ENCODE measurements at places on chromosomes 7 and 10.

GRCh38 chr10:88156341-88156740 lies 292.9 kb downstream of the PTEN start:
- no peak for DNase-seq

- no peak for DNase-seq
Observed at GRCh38 chr10:29266641-29267040, 22.2 kb upstream of the LYZL1 start.

DNA sequence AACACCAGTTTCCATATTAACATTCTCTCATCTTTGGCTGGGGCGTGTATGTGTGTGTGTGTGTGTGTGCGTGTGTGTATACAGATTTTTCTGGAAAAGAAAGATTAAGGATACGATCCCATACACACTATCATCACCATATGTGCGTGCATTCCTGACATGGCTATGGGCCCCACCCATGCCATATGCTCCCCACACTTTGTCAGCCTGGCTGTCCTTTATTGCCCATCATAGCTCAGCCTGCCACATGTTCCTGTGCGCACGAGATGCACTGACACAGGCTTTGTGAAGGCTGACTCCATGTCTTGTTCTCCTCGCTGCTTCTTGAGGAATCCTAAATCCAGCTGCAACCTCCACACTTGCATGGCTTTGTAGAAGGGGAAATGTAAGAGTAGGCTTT lies 984.1 kb downstream of the LRMDA start:
- no peak for DNase-seq

- DNase-seq: no peak
Observed at GRCh38 chr7:46566097-46566774, 645.2 kb upstream of the IGFBP3 start.

- no peak for DNase-seq
Observed at GRCh38 chr7:51013218-51013786, 230.6 kb upstream of the GRB10 start.

GRCh38 chr10:11444531-11445228 lies 166.8 kb downstream of the USP6NL start:
- no peak for DNase-seq

DNA sequence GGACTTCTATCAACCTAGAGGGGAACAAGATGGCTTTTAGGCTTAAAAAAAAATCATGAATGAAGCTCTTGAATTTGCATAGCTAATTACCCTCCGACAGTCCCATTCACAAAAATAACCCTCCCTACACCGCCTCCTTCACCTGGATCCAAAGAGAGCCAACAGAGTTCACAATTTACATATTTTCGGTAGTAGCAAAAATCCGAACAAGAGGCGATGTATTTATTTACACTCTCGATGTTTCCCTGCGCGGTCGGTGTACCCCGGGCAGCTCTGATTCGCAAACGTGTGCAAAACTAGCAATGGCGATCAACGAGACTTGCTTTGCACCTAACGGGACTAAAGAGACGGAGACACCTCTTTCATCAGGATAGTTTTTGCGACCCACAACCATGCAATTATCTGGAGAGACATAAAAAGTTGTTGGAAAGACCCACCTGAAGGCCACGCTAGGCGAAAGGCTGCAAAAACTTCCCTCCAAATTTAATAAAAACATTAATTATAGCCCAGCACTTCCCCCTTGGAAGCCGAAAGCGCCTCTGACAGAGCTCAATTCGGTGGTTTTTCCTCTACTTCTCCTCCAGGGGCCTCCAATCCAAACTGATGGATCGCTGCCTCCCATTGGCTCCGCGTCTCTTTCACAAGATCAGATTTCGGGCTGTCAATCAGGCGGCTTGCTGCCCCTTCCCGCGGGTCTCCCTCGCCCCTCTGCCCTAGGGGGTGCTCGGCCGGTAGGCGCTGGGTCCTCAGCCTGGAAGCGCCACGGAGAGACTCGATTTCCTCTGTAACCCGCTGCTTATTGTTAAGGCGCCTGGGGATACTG lies at the start of gene ETV1:
TSS of gene ETV1 (minus strand) at position 541 of the 823 bp plus-strand sequence. CDS start 614 bp downstream, outside the sequence.
- no peak for DNase-seq

GRCh38 chr10:62582804-62583208 lies 208.6 kb downstream of the ZNF365 start:
- DNase-seq: no peak

GRCh38 chr10:58784361-58784760 lies 271.7 kb downstream of the BICC1 start:
- no peak for DNase-seq

- no peak for DNase-seq
Observed at GRCh38 chr7:50101873-50102272, 8.8 kb upstream of the ZPBP start.

DNA sequence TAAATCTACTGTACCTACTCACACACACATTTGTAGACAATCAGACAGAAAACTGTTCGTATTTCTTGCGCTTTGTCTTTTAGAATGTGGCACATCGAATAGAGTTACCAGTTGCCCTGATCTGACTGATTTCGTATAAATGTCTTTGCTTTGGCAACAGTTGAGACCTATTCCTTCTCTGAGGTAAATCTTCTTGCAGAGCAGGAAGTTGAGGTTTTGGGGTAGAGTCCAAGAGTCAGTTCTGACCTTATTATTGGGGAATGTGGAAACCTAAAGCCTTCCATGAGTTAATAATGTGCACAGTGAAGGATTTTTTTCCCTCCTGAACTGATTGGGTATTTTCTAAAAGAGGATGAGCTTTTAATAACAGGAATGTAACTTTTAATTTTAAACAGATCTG lies 135.3 kb downstream of the KIAA1217 start:
- peak; percentile 82 for DNase-seq

GRCh38 chr7:26690135-26690805 lies 174.1 kb downstream of the SKAP2 start:
- no peak for DNase-seq

DNA sequence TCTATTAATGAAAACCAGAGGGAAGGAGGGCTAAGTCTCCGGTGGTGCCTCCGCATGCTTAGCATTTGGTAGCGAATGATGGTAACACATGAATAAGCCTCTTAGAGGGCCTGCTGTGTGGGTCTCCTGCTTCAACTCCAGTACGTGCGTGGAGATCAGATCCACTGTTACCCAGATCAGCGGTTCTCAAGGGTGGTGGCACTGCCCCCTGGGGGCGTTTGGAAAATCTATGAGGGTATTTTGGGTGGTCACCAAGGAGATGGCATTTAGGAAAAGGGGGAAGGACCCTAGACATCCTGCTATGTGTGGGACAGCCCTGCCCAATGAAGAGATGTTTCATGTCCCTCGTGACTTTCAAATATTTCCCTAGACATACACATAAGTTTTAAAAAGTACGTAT lies 57.1 kb upstream of the TM9SF3 start:
- no peak for DNase-seq

DNA sequence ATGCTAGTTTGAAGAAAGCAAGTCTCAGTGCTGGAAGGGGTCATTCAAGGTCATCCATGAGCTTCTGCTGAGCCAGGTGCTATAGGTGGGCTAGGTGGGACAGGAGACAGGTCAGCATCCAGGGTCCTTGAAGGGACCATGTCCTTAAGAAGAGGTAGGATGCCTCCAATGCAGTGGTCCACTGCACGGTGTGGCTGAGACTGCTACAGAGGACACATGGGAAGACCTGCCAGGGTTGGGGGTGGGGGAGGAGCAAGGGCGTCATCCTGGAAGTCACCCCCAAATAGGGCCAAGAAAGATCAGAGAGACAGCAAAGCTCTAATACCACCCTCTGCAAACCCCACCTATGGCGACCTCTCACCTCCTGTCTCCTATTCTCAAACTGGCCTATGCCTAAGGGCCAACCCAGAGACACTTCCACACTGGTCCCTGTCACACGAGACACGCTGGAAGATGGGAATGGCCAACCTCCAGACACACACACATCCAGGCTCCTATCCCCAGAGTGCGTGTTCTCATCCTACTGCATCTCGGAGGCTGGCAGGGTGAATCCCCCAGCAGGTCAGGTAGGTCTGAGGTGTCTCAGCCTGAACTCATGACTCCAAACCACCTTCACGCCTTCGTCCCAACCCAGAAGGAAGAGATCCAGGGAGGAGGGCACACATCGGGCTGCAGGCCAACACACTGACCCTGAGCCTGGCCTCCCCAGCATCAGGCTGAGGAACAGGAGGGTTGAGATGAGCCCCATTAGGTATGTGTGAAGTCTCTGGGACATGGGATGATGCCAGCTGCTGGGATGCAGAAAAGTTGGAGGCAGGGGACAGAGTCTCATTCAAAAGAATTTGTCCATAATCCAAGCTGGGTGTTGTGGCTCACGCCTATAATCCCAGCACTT lies 5.6 kb upstream of the PPP1R35 start:
- no peak for DNase-seq

DNA sequence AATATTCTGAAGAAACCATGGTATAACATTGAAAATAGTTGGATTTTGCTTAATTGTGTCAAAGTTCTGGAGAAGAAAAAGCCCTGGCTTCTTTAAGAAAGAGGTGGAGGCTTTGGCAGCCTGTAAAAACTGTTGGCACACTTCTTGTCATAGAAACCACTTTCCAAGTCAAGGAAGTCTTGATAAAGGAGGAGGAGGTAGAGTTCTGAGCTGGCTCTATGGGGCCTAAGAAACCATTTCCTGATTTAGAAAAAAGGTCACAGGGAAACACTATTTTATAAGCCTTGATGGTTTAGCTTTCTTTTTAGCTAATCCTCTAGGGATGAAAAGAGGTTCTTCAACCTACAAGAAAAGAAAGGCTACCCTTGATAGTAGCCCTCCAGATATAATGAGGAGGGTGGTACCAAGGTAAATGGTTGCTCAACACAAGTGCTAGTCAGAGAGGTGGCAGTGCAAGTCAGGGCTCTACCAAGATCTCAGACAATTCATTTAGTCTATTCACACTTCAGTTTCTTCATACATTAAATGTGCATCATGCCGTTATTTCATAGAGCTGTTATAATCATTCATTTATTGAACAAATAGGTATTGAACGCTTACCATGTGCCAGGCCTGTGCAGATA lies 346.9 kb downstream of the RNLS start:
- peak; percentile 6 for DNase-seq

DNA sequence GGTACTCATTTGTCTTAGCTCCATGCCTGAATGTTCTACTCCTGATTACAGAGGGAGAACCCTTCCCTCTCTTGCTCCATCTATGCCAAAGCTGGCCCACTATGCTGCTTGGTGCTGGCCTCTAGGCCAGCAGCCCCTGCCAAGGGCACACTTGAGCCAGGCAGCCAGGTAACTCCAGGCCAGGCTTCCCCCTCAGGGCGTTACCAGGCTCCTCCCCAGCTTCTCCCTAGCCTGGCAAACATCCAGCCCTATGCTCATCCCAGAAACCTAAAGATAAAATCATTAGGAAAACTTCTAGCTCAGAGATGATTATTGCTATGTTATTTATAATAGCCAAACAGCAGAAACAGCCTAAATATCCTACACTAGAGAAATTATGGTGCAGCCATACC lies 103.7 kb downstream of the KCNMA1 start:
- peak; percentile 50 for DNase-seq

- no peak for DNase-seq
Observed at GRCh38 chr10:113449006-113449695, 103.7 kb upstream of the HABP2 start.

DNA sequence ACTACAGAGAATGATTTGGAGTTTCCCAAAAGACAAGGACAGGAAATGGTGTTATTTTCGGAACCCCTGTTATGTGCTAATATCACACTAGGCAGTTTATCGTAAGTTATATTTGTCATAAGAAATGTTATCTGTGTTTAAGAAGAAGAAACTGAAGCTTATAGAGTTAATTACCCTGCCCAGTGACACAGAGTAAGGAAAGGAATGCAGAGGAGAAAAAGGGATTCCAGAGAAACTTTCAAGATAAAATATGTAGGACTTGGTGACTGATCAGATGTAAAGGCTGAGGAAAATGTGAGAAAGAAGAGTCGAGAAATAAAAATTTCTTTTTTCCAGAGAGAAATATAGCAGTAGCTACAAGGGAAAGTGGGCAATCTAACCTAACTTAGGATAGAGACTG lies 63.5 kb upstream of the ZNF746 start:
- no peak for DNase-seq

DNA sequence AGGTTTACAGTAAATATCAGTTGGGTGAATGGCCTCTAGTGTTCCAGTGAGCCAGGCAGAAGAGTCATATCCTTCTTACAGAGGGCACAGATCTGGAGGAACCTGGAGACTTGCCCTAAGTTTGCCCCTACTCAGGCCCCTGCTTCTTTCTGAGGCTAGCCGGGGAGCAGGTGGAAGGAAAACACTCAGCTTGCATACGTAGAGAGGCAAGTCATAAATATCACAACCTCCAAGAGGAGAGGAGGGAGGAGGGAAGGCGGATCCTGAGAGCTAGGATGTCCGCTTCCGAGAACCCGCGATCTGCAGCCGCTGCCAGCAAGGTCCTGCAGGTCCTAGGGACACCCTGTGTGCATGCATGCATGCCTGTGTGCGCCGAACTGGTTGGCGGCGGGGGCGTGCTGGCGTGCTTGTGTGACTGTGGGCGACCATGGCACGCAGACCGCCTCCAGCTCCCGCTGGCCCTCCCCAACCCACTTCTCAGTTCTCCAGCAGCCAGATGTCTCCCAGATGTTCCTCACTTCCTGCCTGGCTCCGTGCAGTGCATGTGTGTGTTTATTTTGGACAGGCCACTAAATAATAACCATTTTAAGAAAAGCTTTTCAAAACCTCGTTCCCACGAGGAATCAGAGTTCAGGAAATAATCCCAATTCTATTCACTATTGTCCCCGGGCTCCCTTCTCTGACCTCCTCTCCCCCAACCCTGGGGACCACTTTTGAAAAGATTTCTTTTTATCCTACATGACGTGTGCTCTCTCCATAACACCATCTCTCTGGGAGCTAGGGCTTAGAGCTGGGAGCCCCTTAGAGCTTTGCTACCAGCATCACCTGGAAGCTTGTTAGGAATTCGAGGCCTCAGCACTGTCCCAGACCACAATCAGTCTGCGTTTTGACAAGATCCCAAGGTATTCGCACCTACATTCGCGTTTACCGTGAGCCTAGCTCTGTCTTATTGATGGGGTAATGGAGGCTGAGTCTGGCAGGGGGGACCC lies 32.4 kb downstream of the UNC5B start:
- DNase-seq: no peak

DNA sequence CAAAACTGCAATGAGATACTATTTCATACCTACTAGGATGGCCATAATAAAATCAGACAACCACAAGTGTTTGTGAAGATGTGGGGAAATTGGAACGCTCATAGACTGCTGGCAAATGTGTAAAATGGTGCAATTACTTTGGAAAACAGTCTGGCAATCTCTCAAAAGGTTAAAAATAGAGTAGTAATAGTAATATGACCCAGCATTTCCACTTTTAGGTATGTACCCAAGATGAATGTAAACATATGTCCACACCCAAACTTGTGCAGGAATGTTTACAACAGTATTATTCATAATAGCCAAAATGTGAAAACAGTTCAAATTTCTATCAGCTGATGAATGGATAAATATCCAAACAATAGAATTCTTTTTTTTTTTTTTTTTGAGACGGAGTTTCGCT lies 731.6 kb upstream of the ANKRD30A start:
- no peak for DNase-seq

All from LNCaP clone FGC (cell line).